Activated CD4-positive, alpha-beta T cell treated with anti-CD3 and anti-CD28 coated beads, Interleukin-2, amount 50 U/mL, for 4 hours (primary cell): ENCODE measurements at places on chromosomes 2 and 18.

- no peak for DNase-seq
Observed at GRCh38 chr2:200383380-200384110, 77.1 kb downstream of the SPATS2L start.

DNA sequence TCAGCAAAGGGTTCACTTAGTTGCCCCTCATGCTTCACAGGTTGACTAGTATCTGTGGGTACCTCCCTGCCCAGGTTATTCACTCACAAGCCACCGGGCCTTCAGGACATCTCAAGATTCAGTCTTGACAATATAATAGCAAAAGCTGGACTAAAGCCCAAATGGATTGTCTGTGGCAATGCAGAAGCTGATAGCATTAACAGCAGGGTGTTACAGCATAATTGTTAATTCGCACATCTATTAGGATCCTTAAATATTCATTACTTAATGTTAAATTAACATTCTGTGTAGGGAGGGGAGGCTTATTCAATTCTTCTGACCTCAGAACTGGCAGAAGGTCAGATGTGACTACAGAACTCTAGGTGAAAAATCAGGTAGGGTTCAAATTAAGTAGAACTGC is 20.2 kb upstream of the GTF2A1L start:
- no peak for DNase-seq

GRCh38 chr2:25082002-25082622 is 40.2 kb downstream of the EFR3B start:
- DNase-seq: no peak

DNA sequence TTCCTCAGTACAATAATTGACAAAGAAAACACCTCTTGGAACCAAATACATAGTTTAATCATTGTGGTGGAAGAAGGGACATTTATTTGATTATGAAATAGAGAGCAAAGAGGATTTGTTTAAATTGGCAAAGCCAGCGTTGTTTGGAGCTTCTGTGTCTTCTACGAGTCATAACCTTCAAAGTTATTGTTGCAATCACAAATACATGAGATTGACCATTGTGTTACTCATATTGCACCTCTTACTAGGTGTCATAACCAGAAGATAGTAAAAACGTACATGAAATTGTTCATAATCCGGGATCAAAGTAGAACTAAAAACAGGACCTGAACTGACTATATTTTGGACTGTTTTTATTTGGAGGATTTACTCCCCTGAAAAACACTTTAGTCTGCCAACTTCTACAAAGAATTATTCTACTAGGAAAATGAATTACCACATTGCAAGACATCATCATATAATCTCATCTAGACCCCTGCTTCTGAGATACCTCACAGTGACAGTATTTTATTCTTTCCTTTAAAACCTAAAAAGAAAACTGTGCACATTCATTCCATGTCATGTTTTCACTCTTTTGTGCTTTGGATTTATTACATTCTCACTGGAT is 151.7 kb upstream of the KLF7 start:
- DNase-seq: no peak

- DNase-seq: no peak
Observed at GRCh38 chr2:205535001-205535400, 147.3 kb upstream of the NRP2 start.

- no peak for DNase-seq
Observed at GRCh38 chr2:6231166-6231565, 539.0 kb downstream of the SOX11 start.

DNA sequence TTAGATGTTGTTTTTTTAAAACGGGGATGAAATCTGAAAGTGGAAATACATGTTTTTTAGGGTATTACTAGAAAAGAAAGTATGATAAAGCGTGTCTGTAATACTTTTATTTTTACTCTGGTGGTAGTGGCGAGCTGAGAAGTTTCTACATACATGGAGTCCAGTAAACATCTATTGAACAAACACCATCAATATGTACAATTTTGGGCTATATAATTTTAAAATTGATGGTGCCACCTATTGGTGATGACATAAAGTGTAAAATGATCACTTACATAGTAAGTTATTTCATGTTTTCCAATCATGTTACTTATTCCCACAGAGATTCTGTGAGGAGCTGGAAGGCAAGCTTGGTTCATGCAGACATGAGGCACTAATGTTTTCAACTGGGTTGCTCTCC is 31.5 kb upstream of the NFE2L2 start:
- no peak for DNase-seq

GRCh38 chr2:98501876-98502275 is 57.2 kb downstream of the INPP4A start:
- DNase-seq: no peak

DNA sequence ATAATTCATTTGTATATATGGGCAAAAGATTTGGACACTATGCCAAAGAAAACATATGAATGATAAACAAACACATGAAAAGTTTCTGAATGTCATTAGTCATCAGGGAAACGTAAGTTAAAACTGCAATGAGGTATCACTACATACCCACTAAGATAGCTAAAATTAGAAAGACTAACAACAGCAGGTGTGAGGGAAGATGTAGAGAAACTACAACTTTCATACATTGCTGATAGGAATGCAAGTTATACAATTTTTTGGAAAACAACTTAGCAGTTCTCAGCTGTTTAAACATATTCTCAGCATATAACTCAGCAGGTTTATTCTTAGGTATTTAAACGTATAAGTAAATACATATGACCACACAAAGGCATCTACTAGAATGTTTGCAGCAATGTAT is 563.5 kb upstream of the KLHL29 start:
- no peak for DNase-seq

- no peak for DNase-seq
Observed at GRCh38 chr18:55246278-55246677, 287.0 kb upstream of the CCDC68 start.

DNA sequence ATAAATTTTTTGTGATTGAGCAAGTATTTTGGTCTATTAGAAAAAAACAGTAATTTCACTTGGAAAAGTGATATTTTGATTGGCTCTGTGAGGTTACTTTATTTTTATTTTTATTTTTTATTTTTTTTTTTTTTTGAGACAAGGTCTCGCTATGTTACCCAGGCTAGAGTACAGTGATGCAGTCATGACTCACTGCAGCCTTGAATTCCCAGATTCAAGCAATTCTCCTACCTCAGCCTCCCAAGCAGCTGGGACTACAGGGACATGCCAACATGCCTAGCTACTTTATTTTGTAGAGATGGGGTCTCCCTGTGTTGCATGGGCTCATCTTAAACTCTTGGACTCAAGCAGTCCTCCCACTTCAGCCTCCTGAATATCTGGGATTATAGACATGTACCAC is 60.9 kb upstream of the MGAT5 start:
- no peak for DNase-seq

DNA sequence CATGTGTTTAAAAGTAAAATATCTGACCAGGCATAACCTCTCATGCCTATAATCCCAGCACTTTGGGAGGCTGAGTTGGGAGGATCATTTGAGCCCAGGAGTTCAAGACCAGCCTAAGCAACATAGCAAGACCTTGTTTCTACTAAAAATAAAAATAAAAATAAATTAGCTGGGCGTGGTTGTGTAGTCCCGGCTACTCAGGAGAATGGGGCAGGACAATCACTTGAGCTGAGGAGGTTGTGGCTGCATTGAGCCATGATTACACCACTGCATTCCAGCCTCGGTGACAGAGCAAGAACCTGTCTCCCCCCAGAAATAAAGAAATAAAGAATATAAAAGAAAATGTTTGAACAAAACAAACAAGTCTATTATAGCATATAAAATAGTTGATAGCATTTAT is 158.3 kb downstream of the ZBTB7C start:
- no peak for DNase-seq

GRCh38 chr2:72415241-72415661 is 267.6 kb upstream of the CYP26B1 start:
- no peak for DNase-seq

- no peak for DNase-seq
Observed at GRCh38 chr2:220394433-220394832, 767.0 kb downstream of the SLC4A3 start.

- DNase-seq: no peak
Observed at GRCh38 chr2:117855886-117856285, 41.4 kb downstream of the DDX18 start.

GRCh38 chr2:44555700-44556099 is 194.0 kb downstream of the CAMKMT start:
- no peak for DNase-seq

- DNase-seq: no peak
Observed at GRCh38 chr2:228869636-228870264, 401.3 kb downstream of the PID1 start.

- no peak for DNase-seq
Observed at GRCh38 chr2:231300020-231300721, 95.3 kb upstream of the B3GNT7 start.
